ENCODE measurements at places on chromosomes 2 and 18. TPM values are rescaled to one million over a fixed set of nuclear protein-coding genes. Genes with fewer than 3 reads are reported as not detected.

Gene TBR1
- not detected for total RNA-seq

Gene RMND5A
- 37.5 TPM for total RNA-seq

Gene UGT1A6
- total RNA-seq: not detected

Gene FEV
- not detected for total RNA-seq

DNA sequence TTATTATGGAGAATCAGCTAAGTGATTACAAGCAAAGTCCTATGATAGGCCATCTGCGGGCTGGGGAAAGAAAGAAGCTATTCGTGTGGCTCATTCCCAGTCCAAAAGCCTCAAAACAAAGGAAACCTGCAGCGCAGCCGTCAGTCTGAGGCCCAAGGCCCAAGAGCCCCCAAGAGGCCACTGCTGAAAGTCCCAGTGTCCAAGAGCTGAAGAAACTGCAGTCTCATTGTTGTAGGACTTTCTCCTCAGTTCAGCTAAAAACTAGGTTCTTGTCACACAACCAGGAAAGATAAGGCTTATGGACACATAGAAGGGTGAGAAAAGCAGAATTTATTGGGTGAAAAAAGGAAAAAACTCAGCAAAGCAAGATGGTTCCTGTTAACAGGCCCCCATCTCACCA lies 143.2 kb downstream of the RHBDD1 start:
- no peak for DNase-seq

DNA sequence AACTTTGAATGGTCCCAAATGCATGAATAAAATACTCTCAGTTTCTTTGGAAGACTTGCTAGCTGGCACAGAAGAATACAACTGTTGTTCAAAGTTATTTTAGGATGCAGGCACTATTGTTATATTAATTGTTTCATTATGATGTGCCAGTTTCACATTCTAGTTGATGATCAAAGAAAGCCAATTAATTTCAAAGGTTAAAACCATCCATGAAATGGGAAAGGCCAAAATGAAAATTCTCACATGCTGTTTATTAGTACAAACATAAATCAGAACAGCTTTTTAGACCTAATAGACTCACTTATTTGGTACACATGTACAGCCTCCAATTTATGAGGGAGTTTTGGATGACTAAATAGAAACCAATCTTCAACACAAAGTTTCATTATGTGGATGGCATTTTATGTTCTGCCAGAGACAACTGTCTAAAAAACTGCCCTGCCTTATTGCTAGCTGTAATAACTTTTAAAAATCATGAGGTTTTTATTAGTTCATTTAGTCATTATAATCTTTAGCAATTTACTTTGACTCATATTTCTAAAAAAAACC lies 42.2 kb downstream of the RFTN2 start:
- no peak for DNase-seq

DNA sequence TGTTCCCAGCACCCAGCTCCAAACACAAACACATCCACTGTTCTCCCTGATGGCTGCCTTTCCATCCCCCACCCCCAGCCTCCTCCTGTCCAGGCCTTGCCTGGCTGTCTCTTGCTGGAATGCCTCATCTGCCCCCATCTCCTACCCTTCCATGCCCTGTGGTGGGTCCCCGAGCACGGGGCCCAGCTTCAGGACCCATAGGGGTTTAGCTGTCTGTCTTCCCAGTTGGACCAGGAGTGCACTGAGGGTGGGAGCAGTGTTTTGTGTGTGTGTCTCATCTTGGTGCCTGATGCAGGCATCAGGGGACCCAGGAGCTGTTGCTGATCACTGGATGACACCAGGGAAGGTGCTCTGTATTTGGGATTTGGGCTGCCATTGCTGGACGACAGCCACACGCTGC lies 34.5 kb downstream of the GLI2 start:
- DNase-seq: no peak

DNA sequence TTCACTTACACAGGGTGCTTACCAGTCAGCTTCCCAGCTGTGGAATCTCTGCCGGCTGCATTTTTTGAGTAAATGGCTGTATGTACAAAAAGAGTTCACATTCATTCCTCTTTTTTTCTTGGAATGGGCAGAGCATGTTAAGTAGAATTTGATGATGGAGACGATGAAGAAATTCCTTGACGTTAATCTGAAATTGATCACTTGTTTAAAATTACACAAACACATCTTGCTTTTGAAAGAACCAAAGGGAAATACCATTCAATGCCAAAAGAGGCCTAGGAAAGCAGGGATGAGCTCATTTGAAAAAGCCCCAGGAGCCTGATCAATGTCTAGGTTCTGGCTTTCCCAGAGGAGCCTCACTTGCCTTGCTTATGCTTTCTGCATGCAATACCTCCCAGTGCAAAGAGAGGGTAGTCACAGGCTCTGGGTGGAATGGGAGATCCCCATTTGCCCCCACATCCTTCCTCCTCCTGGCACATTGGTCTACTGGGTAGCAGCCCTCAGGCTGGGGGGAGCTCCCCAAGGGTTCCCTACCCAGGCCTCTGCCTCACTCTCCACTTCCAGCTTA lies 12.3 kb upstream of the SMAD7 start:
- DNase-seq: no peak

DNA sequence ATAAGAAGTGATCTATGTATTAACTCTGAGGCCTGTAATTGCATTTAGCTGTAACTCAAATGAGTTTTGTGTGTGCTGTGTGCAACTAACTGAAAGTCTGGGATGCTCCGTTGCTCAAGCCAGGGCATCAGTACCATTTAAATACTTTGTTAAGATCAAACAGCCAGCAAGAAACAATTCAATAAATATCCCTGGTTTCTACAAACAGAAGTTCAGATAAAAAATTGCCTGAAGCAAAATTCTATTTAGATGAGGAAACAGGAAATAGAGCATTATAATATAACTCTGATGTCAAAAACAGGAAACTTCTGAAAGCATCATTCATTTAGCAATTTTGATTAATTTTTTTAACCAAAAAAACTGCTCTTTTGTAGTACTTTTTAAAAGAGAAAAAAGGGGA lies 18.9 kb upstream of the SLC38A11 start:
- DNase-seq: no peak

DNA sequence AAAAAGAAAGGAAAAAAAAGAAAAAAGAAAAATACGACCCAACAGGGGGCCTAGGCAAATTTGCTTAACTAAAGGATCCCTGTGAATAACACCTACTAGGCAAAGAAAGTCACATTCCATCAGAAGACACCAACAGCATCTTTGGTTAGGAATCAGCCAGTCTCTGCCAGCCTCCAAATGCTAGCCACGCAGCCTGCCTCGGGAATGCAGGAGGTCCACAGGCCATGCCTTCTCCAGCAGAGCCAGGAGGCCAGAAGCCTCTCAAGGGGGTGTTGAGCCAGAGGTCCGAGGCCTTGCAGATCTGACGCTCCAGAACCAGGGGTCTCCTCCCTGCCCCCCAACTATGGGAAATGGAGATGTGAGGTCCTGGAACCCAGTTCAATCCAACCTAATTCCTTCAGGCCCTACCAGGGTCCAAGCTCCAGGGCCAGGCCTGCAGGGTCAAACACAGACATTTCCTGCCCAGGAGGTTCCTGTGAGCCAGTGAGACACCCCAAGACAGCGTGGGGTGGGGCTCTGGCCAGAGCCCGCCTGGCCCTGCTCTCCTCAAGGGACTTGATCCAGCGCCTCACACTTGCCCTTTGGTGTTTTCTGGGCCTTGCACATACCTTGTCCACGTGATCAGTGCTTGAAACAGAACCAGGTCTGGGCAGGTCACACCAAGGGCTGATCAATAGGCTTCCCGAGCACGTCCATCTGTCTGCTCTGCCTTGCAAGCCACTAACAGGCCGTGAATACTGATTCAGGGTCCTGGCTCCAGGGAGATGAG lies 289.6 kb upstream of the ID2 start:
- no peak for DNase-seq

- no peak for DNase-seq
Measured at GRCh38 chr2:201018636-201019035, 52.8 kb downstream of the HYCC2 start.

DNA sequence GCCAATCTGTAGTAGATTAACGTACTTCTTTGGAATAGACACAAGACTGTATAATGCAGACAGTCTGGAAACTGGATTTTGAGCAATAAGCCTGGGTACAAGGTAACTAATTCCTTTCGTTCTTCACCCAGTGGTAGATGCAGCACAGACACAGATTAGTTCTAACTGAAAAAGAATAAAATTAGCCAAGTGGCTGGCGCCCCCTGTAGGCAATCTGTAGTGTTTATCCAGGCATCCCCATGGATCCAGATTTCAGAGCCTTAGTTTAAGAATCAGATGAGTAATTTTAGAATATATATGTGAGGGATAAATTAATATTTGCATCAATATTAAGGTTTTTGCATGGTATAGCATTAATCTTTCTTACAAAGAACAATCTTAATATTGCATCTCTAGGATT lies 563.9 kb downstream of the DCC start:
- no peak for DNase-seq

DNA sequence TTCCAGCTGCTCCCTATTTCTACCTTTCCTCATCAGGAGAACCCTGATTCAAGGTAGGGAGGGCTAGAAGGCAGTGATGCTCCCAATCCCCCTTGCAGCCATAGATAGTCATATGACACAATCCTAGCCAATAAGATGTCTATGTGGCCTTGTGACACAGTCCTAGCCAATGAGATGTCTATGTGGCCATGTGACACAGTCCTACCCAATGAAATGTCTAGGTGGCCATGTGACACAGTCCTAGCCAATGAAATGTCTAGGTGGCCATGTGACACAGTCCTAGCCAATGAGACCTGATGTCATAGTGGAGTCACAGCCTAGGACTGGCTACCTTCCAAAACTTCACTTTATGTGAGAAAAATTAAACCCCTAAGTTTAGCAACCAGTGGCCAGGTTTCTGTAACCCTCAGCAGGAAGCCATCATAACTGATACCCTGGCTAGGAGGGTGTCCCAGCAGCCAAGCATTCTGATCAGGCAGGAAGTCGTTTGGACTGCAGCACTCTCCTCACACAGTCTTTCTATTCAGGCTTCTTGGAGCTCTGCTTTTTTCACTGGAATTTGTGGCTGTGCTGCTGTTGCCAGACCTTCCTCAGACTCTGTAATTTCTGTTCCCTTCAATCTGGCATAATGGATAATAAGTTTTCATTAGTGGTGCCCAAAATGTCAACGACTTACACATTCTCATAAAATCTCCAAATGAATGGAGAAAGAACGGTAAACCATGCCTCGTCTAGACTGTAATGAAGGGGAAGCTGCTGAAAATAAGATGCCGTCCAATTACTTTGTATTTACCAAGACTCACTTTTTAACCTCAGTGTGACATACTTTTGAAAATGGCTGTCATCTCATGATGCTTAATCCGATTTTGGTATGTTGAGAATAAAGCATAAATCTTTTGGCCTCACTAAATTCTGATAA lies 165.0 kb upstream of the NCKAP5 start:
- DNase-seq: no peak

- no peak for DNase-seq
Measured at GRCh38 chr2:215967590-215968378, 45.6 kb downstream of the MREG start.

DNA sequence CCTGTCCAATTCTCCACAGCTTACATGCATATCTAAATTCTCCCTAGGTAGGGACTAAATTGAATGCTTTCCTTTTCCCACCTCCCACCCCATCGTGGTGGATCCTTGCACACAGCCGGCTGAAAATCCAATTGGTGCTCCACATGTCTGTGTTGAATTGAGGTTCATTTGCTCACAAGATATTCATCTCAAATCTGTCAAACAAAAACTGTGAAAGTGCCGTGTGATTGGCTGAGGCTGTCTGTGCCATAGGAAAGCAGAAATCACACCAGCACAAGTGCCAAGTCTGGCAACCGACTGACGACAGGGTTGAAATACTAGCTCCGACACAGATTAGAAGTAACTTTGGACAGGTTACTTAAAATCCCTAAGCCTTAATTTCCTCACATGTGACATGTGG lies 823.3 kb downstream of the TDRD15 start:
- DNase-seq: no peak

DNA sequence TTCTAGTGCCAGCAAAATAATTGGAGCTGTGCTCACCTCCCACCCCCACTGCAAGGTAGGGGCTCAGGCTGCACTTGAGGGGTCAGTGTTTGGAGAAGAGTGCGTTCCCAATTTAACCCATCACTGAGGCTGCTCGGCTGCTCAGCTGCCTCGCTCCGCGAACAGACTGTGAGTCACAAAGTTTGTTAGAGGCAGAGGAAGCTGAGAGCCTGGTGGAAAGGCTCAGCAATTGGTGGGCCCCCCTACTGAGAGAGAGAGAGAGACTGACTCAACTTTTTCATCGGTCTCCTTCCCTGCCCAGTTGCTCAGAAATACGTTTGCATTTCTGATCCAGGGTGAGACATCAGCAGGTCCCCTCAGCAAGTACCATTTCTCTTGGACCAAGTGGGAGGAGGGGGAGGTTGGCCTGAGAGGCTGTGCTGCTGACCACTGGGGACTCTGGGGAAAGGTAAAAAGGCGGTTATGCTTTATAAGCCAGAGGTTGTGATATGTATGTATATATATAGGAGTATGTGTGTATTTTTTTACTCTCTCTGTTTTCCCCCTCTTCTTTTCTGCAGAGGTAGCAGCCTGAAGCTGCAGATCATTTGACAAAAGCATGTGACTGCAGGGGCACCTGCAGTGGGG lies 1.5 kb downstream of the EFR3B start:
- peak; percentile 47 for DNase-seq

GRCh38 chr2:190766595-190766994 lies 114.0 kb upstream of the GLS start:
- no peak for DNase-seq

DNA sequence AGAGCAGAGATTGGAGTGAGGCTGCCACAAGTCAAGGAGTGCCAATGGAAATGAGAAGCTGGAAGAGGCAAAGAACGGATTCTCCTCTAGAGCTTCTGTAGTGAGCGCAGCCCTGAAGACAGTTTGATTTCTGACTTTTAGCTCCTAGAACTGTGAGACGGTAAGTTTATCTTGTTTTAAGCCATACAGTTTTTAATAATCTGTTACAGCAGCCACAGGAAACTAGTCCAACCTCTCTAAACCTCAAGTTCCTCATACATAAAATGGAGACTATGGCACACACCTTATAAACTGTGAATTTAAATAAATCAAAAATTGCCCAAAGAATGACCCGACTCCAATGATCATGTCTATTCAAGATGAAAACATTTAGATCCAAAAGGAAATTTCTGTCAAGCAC lies 596.5 kb downstream of the BCL11A start:
- DNase-seq: no peak

DNA sequence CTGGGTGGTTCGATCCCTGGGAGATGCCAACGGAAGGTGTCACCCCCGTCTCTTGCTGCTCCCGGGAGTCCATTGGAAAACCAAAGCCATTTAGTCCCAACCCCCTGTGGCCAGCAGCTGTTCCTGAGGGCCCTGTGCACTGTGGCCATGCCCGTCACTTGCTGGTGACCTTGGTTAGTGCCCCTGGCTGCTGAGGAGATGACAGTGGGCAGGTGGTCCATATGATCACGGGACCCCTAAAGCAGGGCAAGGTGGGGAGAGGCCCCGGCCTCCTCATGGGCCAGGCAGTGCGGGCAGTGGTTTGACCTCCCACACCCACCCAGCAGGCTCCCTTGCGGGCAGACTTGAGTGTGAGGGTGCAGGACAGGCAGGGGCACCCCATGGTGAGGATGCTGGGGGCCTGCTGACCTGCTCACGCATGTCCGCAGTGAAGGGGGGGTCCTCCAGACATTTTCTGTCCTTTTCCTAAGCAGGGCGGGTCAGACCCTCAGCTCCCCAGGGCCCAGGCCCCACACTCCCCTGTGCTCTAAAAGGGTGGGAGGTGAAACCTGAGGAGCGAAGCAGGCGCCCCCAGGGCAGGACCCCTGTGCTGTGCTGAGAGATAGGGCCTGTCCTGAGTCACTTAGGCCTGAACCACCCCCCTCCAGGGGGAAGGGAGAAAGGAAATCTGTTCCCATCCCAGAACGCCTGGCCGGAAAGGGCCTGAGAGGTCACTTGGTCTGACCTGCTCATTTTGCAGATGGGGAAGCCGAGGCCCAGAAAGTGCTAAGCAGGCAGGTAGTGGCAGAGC lies 6.8 kb downstream of the ITM2C start:
- DNase-seq: peak; percentile 76

- no peak for DNase-seq
Measured at GRCh38 chr2:135985826-135986393, 484 bp upstream of the DARS1 start.

All from spleen (tissue), 13 donors.